ENCODE measurements at places on chromosomes 3 and 15. TPM values are rescaled to one million over a fixed set of nuclear protein-coding genes. Genes with fewer than 3 reads are reported as not detected.
A peak's percentile ranks its signal among the peaks of the same experiment; 100 is the strongest.

- peak; percentile 16 for DNase-seq
Measured at GRCh38 chr3:136664771-136665170, 87.4 kb downstream of the STAG1 start.

DNA sequence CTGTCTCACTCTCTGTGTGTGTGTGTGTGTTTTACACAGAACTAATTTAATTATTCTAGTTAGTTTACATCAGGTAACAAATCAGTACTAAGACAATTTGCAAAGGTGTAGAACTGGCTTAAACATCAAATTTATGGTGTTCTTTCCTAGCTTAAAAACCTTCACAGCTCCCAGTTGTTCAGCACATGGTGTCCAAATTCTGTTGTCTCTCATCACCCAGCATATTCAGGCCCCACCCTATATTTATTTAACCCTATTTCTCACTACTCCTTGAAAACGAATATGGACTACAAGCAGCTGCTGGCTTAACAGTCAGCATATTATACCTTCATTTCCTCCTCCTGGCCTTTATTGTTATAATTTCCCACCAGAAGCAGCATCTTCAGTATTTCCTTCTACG lies 1.2 kb downstream of the IL20RB start:
- DNase-seq, result no peak

CHDH gene
- total RNA-seq, result under 0.01 TPM

GRCh38 chr3:197466586-197467399 lies 89.0 kb downstream of the BDH1 start:
- peak; percentile 72 for DNase-seq

GRCh38 chr3:186682812-186683211 lies 17.0 kb downstream of the HRG start:
- DNase-seq, result no peak

GRCh38 chr3:49942651-49943050 lies 2.7 kb downstream of the RBM6 start:
- no peak for DNase-seq

IGSF11 gene
- total RNA-seq, result not detected

DNA sequence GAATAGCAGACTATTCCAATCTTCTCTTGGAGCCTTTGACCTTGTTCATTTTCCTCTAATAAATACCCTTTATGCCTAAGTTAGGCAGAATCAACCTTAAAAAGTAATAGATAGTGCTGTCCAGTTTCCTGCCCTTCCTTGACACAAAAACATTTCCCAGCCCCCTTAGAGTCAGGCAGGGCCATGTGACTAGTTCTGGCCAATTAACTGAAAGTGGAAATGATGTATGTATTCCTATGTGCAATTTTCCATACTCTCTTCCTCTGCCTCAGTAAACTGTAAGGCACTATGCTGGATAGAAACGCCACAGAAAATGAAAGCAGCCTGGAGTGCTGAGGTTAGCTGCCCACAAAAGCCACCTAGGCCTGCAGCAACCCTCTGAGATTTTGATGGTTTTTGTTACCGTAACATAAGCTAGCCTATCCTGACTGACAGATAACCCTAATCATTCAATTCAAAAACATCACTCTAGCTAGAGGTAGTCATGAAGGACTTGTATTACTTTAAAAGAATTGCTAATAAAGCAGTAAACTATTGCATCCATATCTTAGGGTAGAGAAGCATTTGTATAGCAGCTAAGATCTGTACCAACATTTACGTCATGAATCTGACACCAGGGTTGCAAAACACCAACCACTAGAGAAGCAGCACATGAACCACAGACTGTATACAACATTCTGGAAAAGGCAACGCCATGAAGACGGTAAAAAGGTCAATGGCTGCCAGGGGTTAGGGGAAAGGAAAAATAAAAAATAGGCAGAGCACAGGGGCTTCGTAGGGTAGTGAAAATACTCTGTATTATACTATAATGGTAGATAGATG lies 112.9 kb downstream of the ULK4 start:
- no peak for DNase-seq

DNA sequence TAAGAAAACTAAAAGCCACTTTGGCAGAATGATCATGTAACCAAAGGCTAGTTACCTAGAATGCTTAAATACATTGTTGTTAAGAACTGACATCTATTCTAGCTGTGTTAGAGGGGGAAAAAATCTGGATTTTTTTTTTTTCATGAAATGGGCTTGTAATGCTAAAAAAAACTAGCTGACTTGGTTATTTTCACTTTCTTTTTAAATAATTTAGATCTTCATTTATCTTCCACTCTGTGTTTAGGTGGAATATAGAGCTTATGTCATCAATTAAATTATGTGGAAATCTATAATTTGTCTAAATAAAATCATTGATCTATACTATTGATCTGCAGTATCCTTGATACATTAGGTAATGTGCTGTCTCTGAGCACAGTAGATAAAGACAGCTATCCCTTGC lies 217.4 kb downstream of the TCF12 start:
- no peak for DNase-seq

GRCh38 chr3:37510755-37511154 lies 336.4 kb upstream of the LRRFIP2 start:
- no peak for DNase-seq

All from IMR-90 (cell line).